Left ventricle myocardium inferior (tissue), 1 donor: ENCODE measurements at places on chromosomes 4 and X. TPM values are rescaled to one million over a fixed set of nuclear protein-coding genes. Genes with fewer than 3 reads are reported as not detected.

DNA sequence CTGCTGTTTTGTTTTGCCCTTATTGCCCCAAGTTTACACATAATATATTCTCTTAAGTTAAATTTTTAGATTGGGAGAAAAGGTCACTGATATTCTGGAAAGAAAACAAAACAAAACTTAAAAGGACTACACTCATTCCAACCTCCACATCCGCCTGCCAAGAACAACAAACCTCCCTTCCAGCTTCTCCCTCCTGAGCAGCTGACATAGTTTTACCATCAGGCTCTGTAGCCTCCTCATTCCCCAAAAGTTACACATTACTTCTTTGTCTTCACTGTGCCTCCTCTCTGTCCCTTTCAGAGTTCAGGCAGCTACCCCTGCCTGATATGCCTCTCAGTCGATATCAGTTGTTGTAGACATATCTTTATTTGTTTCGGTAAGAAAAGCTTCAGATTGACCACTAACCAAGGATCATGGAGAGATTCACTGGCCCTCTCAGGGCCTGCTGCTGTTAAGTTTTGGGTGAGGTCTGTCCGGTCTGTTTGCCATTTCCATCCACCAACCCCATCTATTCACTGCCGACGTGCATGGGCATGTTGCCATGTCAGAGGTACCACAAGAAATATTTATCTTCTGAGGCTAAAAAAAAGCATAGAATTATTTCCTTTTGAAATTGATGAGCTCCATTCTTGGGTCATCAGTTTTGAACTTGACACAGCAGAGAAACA, 164.1 kb downstream of the GASK1B start:
- no peak for DNase-seq

HS6ST2 gene
- total RNA-seq: 0.19 TPM

ARHGEF38 gene
- total RNA-seq: not detected

GRCh38 chrX:11296051-11296450, 2.8 kb downstream of the AMELX start:
- no peak for DNase-seq

GRCh38 chr4:184375027-184375426, 99.3 kb downstream of the IRF2 start:
- DNase-seq: no peak
